Brain pericyte (primary cell): ENCODE measurements at places on chromosomes 12 and 14.

- no peak for DNase-seq
Measured at GRCh38 chr12:92362785-92363184, 217.1 kb upstream of the BTG1 start.

- DNase-seq: peak; percentile 1
Measured at GRCh38 chr12:10501030-10501429, 4.7 kb upstream of the EIF2S3B start.

DNA sequence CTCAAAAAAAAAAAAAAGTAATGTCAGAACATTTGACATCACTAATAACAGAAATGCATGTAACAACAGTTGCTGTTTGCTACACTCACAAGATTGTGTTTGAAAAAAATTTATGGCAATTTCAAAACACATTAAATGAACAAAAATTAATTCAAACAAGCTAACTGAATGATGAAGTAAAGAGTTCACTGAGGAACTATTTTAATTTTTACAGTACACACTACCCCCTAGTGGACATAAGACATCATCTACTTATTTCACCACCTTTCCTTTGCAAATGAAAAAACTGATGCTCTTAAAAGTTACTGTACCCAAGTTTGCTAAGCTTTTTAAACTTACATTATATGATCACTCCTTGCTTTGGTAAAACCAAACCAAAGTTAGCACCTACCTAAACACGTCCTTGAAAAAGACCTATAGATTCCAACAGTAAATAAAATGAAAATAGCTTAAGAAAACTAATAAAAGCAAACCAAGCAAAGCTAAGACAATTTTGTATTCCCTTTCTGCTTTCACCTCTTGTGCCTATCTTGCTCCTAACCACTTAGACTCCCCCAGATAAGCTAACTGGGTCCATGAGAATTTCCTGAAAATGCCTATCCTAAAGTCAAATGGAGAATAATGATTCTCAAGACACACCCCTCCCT is 22.2 kb downstream of the UBE2N start:
- DNase-seq: no peak

GRCh38 chr12:8960176-8960575 is 10.7 kb upstream of the M6PR start:
- DNase-seq: no peak

GRCh38 chr14:64753374-64753773 is 49.1 kb downstream of the PLEKHG3 start:
- DNase-seq: no peak

DNA sequence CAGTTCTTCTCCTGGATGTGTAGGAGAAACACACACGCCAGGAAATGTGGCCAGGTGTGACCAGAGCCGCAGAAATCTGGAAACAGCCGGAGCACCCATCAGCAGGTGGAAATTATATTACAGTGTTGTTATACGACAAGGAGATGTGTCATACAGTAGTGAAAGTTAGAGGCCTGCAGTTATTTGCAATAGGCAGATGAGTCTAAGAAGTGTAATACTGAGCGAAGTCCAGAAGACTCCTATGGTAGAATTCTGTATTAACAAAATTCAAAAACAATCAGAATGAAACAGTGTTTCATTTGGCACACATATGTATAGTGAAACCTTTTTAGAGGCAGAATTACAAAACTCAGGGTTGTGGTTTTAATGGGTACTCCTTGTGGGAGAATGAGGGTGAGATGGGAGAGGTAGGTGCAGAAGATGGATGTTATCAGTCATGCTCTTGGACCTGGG is 39.3 kb upstream of the AMN start:
- DNase-seq: no peak

DNA sequence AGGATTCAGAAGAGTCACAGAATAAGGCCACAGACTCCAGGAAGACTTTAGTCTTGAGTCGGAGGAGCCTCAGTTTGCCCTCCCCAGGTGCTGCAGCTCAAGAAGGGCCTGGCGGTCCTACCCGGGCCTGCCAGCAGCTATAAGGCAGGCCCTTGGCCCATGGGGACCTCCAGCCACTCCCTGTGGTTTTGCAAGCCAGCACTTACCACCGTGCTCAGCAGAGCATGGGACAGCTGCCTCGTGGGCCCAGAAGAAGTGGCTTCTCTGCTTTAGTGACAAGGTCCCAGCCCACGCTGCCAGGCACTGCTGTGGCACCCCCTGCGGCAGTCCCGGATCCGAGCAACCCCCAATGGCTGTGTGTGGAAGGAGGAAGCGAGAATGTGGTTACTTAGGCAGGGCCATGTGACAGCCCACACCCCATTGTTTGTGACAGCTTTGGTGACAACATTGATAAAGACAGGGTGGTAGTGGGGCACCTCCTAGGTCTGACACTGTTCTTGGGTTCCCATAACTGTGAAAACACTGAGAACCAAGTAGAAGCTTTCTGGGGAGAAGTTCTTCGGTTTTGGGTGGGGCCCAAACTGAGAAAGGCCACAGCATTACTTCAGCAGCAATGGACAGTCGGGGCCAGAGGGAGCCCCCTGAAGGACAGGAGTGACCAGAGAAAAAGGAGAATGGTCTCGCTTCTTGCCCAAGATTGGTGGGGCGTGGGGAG is at the start of gene SELPLG:
Gene SELPLG (minus strand): TSS at position 361 of the 715 bp plus-strand sequence. CDS start 9,587 bp downstream, outside the sequence.
- DNase-seq: no peak

DNA sequence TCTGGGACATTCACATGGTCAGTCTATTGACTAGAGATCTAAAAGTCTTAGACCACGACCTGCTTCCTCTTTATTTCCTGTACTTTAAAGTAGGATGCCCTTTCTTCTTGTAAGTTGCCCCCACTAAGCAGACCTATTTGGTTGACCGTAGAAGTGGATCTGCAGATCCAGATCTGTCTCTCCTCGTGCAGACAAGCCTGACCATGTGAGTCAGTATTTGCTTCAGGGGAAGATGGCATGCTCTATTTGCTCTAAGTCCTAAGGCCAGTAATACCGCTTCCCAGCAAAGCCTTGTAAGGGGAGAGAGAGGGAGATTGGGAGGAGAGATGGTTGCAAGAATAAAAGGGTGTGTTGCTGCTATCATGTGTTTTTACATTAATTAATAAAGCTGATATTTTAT is 46.8 kb downstream of the KCNC2 start:
- no peak for DNase-seq

DNA sequence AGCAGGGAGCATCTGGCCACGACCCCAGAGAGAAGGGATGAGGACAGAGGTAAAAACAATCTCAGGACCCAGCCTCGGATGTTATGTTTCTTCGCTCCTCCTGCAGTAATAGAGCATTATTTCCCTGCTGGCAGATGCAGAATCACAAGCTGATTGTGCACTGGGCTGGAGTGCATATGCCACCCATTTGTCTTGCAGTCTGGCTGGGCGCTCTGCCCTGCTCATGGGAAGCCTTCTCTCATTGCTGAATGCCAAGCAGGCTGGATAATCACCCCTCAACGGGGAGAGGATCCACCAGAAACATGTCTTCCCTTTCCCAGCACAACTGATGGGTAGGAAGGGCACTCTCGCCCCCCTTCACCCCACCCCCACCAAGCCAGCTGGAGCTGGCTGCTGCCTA is 8.5 kb upstream of the VASH1 start:
- no peak for DNase-seq

DNA sequence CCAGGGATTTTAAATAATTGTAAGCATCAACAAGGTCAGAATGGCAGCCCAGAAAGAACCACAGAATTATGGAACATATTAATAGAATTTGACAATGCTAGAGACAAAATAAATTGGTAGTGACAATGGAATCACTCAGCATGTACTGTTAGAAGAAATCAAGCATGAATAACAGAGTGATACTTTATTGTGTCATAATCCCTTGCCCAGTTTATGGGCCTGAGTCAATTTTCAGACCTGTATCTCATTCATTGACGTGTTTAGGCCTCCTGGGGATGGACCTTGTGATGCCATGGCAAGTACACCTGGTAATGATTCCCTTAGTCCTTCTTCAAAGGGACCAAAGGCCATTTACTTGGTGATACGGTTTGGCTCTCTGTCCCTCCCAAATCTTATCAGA is 12.8 kb upstream of the CCDC91 start:
- DNase-seq: no peak

- no peak for DNase-seq
Measured at GRCh38 chr14:76998910-76999309, 29.6 kb downstream of the IRF2BPL start.

GRCh38 chr12:77354766-77355362 is 289.5 kb upstream of the E2F7 start:
- DNase-seq: peak; percentile 17

- DNase-seq: no peak
Measured at GRCh38 chr12:57770734-57771133, 1.2 kb downstream of the METTL1 start.

- DNase-seq: no peak
Measured at GRCh38 chr12:105477873-105478272, 147.4 kb downstream of the C12orf75 start.

GRCh38 chr12:100187068-100187467 is 13.5 kb upstream of the ACTR6 start:
- no peak for DNase-seq

- DNase-seq: no peak
Measured at GRCh38 chr12:123465084-123465483, 7.1 kb downstream of the SNRNP35 start.

- DNase-seq: no peak
Measured at GRCh38 chr12:70338531-70338930, 27.6 kb upstream of the KCNMB4 start.

- DNase-seq: no peak
Measured at GRCh38 chr12:9724023-9724422, 8.9 kb downstream of the CLECL1 start.

DNA sequence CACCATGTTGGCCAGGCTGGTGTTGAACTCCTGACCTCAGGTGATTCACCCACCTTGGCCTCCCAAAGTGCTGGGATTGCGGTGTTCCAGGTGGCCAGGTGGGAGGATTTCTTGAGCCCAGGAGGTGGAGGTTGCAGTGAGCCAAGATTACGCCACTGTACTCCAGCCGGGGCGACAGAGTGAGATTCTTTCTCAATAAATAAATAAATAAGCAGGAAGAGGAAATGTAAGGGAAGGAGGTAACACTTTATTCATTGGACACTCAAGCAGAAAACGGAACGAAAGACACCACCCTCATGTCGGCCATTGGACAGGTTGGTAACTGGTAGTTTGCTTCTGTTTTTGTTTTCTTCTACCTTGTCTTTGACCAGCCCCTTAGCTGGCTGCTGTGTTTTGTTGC is 13.0 kb upstream of the NFATC4 start:
- DNase-seq: no peak
